ENCODE measurements at places on chromosomes 6 and 20. TPM values are rescaled to one million over a fixed set of nuclear protein-coding genes. Genes with fewer than 3 reads are reported as not detected.

Gene OVOL2
- polyA plus RNA-seq: 1.5 TPM

Gene HDGFL1
- not detected for polyA plus RNA-seq

Gene PDE10A
- 32.6 TPM for polyA plus RNA-seq

DNA sequence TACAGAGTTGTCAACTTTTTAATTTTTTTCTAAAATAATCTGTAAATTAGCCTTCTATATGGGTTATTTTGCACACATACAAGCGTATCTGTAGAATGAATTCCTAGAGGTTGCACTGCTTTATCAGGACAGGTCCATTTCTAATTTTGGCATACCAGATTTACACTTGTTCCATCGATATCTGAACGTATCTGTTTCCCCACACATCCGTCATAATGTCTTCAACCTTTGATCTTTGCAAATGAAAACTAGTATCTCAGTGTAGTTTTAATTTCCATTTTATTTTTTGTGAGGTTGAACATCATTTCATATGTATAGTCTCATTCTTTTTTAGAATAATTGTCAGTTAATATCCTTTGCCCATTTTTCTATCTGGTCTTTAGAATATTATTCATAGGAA is 22.7 kb downstream of the SENP6 start:
- no peak for DNase-seq

Gene PRL
- not detected for polyA plus RNA-seq

Gene RAET1L
- polyA plus RNA-seq: not detected

- no peak for DNase-seq
Measured at GRCh38 chr20:41534842-41535241, 83.3 kb downstream of the CHD6 start.

Gene MYB
- polyA plus RNA-seq: 4.5 TPM

Gene ANKRD66
- polyA plus RNA-seq: 0.06 TPM

DNA sequence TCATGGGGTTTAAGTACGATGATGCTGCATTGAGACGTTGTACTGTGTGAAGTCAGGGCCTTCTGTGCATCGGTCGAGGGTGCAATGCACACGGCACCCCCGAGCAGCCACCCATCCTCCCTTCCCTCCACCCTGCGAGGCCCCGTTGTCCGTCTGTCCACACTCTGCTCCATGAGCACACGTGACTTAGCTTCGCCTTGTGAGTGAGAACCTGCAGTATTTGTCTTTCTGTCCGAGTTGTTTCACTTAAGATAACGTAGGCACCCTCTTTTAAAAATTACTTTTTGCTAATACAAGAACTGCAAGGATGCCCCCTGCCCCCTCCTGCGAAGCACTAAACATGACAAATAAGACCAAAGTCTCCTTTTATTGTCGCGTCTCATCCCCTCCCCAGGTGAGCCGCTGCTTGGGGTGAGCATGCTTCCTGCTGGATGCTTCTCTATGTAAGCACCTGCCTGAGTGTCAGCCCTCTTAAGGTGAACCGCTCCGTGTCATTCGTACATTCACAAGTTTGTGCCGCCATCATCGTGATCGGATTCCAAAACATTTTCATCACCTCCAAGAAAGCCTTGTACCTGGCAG is 3.6 kb upstream of the RBBP8NL start:
- no peak for DNase-seq

GRCh38 chr6:143605906-143606521 is 71.8 kb upstream of the PHACTR2 start:
- no peak for DNase-seq

Gene GSTA3
- polyA plus RNA-seq: 0.49 TPM

Gene GPLD1
- 4.0 TPM for polyA plus RNA-seq

Gene SLC13A3
- polyA plus RNA-seq: 8.8 TPM

DNA sequence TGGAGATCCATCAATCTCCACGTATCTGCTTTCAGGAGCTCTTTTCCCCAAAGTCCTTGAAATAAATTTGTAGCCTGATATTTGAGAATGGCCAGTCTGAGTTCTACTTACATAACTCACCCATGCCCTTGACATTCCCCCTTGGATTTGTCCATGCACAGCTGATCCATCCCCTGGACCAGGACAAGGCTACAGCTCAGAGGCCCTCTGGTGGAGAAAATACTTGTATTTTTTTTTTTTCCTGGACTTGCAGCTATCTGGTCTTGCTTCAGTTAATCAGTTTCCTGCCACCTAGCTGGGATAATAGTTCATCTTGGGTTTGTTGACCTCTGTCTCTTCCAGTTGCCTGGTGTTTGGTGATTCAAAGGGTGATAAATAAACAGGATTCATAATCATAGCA is 467.6 kb downstream of the DHX35 start:
- DNase-seq: no peak

Gene MYLK2
- polyA plus RNA-seq: 0.89 TPM

Gene MTO1
- 30.5 TPM for polyA plus RNA-seq

Gene PHACTR1
- polyA plus RNA-seq: 10.9 TPM

Gene COL9A3
- 19.3 TPM for polyA plus RNA-seq

DNA sequence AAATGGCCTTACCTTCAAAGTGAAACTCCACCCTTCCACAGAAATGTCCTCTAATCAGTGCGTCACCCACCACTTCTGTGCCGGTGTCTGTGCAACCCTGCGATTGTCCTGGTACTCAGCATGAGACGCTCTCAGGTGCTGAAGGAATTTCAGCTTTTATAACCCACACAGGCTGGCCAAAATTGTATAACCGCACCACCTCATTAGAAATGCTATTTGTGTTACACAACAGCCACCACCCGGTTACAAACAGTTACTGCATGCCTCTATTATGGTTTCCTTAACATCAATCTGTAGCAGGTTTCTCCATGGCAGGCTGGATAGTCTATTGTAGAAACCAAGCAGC is 51.5 kb downstream of the SLC23A2 start:
- no peak for DNase-seq

DNA sequence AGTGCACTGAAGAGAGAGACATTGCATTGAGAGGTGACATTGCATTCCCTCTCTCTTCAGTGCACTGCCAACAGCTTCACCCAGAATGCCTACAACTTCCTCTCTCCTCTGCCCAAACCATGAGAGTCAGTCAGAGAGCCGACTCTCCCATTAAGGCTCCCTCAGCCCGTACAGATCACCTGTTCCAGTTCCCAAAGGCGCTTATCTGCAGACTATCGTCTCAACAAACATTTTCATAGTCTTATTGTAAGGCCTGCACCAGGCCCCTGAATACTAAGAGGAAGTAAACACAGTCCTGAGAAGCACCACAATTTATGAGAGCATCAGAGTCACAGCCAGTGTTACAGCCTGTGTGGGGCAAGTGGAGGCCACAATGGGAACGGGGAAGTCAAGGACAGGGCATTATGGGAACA is 53.7 kb downstream of the GFOD1 start:
- no peak for DNase-seq

DNA sequence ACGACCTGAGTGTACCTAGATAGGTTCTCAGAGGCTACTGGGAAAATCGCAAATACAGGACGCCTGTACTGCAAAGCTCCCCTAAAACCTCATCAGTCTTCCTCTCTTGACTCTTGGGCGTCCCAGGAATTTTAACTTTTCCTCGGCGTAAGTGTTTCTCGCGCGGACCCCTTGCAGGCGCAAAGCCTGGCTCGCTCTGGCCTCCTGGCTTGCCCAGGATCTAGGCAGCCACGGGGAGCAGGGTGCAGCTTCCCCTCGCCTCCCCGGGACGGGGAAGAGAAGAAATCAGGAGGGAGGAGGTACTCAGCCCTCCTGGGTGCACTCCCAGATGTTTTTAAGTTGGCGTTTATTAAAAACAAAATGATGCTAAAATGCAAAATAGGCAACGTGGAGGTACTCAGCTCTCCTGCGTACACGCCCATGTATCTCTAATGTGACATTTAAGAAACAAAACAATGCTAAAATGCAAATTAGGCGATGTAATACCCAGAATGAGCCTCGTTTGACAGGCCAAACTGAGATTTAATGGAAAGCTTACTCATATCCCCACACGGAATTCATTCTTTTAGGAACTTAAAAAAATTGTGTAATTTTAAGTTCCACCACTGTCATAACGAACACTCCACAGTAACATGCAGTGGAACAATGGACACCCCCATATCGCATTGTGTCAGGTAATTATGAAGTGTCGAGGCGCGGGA is 1.6 kb upstream of the SOBP start:
- DNase-seq: no peak

GRCh38 chr6:31920811-31921210 is 6.7 kb upstream of the C2 start:
- DNase-seq: no peak

GRCh38 chr6:109118337-109118736 is 23.0 kb downstream of the CEP57L1 start:
- DNase-seq: no peak

Gene PACRG
- polyA plus RNA-seq: 20.1 TPM

Gene OR2H1
- polyA plus RNA-seq: not detected

DNA sequence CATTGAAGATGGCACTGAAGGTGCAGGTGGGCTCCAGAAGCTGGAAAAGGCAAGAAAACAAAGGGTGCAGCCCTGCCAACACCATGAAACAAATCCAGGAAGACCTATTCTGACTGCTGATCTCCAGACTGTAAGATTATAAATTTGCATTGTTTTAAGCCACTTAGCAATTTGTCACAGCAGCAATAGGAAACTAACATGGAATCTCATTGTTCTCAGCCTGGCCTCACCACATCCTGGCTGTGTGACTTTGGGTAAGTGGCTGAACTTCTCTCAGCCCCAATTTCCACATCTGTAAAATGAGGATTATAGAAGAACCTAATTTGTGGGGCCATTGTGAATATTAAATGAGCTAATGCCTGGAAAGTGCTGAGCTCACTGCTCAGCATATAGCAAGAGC is 160.4 kb upstream of the MAFB start:
- DNase-seq: no peak

DNA sequence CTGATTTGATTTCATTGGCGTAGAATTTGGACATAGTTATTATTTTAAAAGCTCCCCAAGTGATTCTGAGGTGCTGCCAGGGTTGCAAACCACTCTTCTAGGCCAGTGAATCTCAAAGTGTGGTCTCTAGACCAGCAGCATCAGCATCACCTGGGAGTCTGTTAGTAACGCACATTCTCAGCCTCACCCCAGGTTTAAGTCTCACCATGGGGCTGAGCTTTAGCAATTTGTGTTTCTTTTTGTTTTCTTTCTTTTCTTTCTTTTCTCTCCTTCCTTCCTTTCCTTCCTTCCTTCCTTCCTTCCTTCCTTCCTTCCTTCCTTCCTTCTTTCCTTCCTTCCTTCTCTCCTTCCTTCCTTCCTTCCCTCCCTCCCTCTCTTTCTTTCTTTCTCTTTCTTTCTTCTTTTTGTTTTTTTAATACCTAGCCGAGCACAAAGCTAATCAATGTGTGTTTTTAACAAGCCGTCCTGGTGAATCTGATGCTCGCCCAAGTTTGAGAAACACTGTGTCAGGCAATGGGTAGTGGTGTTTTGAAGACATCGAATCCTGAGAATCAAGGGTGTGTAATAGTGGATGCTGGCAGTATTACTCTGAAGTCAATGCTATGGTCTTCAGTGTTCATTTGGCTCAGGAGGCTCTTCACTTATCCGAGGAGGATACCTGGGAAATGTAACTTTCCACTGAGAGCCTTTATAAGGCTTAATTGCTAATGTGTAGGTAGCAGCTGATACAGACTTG is 104.9 kb downstream of the SLX4IP start:
- no peak for DNase-seq

DNA sequence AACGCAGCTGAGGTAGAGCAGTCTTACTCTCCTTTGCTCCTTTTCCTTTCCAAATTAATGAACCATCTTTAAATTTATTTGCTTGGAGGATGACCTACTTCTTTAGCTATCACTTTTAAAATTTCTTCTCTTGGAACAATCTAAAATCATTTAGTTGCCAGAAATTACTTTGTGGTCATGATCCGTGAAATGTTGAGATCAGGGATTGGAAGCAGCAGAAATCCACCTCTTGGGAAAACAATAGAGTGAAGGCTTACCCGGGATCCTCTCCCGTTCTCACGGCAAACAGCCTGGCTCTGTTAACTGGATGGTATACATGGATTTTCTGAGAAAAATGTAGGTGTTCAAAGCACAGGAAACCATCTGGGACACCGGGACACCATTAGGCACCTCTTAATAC is 7.7 kb downstream of the AKAP12 start:
- no peak for DNase-seq

- DNase-seq: no peak
Measured at GRCh38 chr6:33766921-33767907, 20.5 kb upstream of the IP6K3 start.

GRCh38 chr6:82955841-82956240 is 109.8 kb downstream of the UBE3D start:
- DNase-seq: no peak

GRCh38 chr6:163940705-163941623 is 526.4 kb downstream of the QKI start:
- DNase-seq: no peak

Gene BCAS1
- 5.3 TPM for polyA plus RNA-seq

Gene VSTM2L
- 2.9 TPM for polyA plus RNA-seq

- DNase-seq: no peak
Measured at GRCh38 chr6:81561071-81561564, 191.4 kb downstream of the TENT5A start.

DNA sequence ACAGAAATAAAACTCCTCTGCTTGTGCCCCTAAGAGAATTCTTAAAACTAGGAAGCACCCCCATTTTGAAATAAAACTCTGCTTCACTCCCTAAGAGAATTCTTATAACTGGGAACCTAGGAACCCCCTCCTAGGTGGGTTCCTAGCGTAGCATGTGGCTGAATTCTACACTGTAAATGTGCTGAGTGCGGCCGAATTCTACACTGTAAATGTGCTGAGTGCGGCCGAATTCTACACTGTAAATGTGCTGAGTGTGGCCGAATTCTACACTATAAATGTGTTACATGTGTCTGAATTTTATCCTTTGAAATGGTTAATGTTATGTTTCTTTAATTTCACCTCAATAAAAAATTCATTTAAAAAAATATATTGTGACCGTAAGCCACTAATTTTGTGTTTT is 79.3 kb downstream of the PSMB1 start:
- no peak for DNase-seq

GRCh38 chr20:34705397-34706301 is 1.5 kb downstream of the TP53INP2 start:
- no peak for DNase-seq

Gene LPA
- polyA plus RNA-seq: 0.28 TPM

Data from left renal cortex interstitium (tissue), 4 donors.